Activated T-cell treated with anti-CD3 and anti-CD28 coated beads, Interleukin-2, amount 50 U/mL, for 1 hour (primary cell): ENCODE measurements at places on chromosomes 5 and 9.

DNA sequence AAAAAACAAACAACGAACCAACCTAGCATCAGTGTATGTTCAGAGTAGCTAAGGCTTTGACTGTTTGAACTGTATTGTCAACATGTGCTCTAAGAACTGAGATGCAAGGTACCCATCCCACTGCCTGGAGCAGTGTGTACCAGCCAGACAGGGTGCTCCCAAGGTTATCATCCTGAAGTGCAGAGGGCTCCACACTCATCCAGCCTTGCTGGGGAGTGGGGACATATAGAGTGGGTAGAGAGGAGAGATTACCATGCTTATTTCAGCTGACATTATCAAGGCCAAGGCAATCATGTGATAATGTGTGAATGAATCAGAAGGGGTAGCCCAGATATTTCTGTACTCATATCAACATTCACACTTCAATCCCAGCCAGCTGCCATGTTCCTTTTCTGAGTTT lies 68.7 kb upstream of the ZNF622 start:
- DNase-seq: no peak

- no peak for DNase-seq
These were observed 381.9 kb upstream of the ZNF462 start for GRCh38 chr9:106481013-106481609.

- no peak for DNase-seq
These were observed 53.2 kb downstream of the ENC1 start for GRCh38 chr5:74587300-74587699.

DNA sequence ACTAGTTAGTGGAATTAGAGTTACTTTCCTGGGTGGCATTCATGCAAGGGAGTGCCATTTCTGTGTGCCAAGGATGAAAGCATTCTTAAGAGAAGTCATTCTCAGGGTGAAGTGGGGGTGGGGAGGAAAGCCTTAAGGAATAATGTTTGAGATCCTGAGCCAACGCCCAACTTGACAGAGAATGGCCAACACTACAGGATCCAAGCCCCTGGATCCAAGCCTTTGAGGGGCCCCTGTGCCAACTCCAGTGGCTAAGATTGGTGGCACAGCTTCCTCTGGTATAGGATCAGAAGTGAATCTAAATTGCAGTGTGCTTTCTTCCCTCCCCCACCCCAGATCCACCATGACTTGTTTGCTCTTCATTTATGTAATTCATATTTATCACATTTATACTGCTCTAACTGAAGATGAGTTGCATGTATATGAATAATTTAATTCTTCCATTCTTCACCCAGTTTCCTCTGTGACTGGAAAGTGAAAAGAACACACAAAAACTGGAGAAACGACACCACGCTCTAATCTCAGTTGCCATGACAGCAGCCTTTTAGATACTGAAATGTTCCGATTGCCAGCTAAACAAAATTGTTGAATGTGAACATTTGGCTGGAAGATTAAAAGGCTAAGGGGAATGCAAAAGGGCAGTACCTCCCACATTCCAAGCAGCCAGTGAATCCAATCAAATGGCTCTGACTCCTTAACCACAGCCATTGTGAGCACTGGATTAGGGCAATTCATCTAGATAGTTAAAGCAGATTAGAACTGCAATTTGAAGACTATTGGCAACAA lies 4.5 kb downstream of the ZNF608 start:
- DNase-seq: no peak
